Activated B cell treated with CpG ODN at 0.5 μM for 24 hours (primary cell): ENCODE measurements at places on chromosomes 3 and 15. TPM values are rescaled to one million over a fixed set of nuclear protein-coding genes. Genes with fewer than 3 reads are reported as not detected.
A peak's percentile ranks its signal among the peaks of the same experiment; 100 is the strongest.

Gene CTXND1
- not detected in 2 replicates for total RNA-seq

DNA sequence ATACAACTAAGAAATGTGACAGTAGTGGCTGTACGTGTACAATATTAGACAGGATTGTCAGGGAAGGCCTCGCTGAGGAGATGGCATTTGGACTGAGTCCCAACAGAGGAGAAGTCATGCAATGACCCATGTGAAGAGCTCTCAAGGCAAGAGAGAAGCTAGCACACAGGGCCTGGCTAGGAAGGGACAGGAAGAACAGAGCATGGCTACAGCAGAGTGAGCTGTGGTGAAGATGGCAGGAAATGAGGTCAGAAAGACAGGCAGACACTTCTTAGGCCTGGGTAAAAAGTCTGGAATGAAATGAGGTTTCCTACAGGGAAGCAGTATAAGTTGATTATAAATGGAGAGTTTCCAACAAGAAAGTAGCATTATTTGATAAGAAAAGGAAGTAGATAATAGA lies 33.2 kb upstream of the LEKR1 start:
- DNase-seq, result no peak
- no peak overlapping the region for H3K4me3 ChIP-seq
- H3K36me3 ChIP-seq, result peaks cover 5% of the 10 kb centered on the region
- H3K27ac ChIP-seq, result no peak overlapping the region

Gene FOXB1
- total RNA-seq, result not detected in 2 replicates

- peaks cover 5% of the 10 kb centered on the region for H3K27me3 ChIP-seq
- DNase-seq, result no peak
- no peak overlapping the region for H3K27ac ChIP-seq
These were observed 80.7 kb downstream of the FMN1 start for GRCh38 chr15:33113666-33114373.

Gene NEK10
- total RNA-seq, result 0.59 and 0.84 TPM in 2 replicates

Gene HIGD2B
- 0.20 and 0.55 TPM in 2 replicates for total RNA-seq

DNA sequence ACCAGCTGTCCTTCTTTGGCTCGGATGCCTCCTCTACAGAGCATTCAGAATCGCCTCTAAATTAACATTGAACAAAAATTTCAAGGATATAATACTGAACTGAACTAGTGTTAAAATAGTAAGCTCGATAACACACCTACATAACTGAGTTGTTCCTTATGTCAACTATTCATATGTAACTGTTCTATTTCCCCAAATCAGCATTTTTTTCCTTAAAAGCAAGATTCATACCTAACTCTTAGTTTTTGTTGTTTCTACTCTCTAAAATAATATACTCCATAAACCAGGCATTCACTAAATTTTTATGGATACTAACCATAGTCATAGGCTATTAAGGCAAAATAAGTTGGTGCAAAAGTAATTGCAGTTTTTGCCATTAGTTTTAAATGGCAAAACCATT lies 32.7 kb upstream of the OSTN start:
- H3K27me3 ChIP-seq, result no peaks in the 10 kb centered on the region
- H3K27ac ChIP-seq, result no peak overlapping the region
- no peak overlapping the region for H3K4me3 ChIP-seq

Gene HTR3E
- total RNA-seq, result not detected in 2 replicates

GRCh38 chr3:187789872-187790271 lies 44.6 kb upstream of the BCL6 start:
- H3K4me3 ChIP-seq, result no peak overlapping the region
- H3K36me3 ChIP-seq, result no peaks in the 10 kb centered on the region
- no peak for DNase-seq
- H3K4me1 ChIP-seq, result peaks cover 16% of the 10 kb centered on the region
- no peak overlapping the region for H3K27ac ChIP-seq
- H3K27me3 ChIP-seq, result no peaks in the 10 kb centered on the region

Gene TMED3
- total RNA-seq, result 24.7 and 25.0 TPM in 2 replicates

DNA sequence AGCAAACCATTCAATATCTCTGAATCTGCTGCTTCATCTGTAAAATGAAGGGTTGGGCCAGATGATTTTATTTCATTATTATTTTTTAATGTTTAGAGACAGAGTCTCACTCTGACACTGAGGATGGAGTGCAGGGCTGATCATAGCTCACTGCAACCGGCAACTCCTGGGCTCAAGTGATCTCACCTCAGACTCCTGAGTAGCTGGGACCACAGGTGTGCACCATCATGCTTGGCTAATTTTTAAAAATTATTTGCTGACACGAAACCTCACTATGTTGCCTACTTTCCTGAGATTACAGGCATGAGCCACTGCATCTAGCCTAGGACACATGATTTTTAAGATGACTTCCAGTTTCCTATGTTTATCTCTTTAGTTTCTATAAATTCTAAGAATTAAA lies 105.8 kb downstream of the P3H2 start:
- H3K36me3 ChIP-seq, result no peaks in the 10 kb centered on the region
- no peaks in the 10 kb centered on the region for H3K27me3 ChIP-seq
- DNase-seq, result no peak
- H3K4me1 ChIP-seq, result no peaks in the 10 kb centered on the region
- H3K27ac ChIP-seq, result no peak overlapping the region

GRCh38 chr3:142434503-142434902 lies 13.3 kb downstream of the XRN1 start:
- no peak overlapping the region for H3K27ac ChIP-seq
- no peak for DNase-seq
- no peak overlapping the region for H3K4me3 ChIP-seq
- no peaks in the 10 kb centered on the region for H3K27me3 ChIP-seq
- H3K4me1 ChIP-seq, result peaks cover 22% of the 10 kb centered on the region

GRCh38 chr15:26656080-26656479 lies 116.8 kb downstream of the GABRB3 start:
- H3K36me3 ChIP-seq, result no peaks in the 10 kb centered on the region
- H3K27ac ChIP-seq, result no peak overlapping the region
- H3K27me3 ChIP-seq, result no peaks in the 10 kb centered on the region
- DNase-seq, result no peak

DNA sequence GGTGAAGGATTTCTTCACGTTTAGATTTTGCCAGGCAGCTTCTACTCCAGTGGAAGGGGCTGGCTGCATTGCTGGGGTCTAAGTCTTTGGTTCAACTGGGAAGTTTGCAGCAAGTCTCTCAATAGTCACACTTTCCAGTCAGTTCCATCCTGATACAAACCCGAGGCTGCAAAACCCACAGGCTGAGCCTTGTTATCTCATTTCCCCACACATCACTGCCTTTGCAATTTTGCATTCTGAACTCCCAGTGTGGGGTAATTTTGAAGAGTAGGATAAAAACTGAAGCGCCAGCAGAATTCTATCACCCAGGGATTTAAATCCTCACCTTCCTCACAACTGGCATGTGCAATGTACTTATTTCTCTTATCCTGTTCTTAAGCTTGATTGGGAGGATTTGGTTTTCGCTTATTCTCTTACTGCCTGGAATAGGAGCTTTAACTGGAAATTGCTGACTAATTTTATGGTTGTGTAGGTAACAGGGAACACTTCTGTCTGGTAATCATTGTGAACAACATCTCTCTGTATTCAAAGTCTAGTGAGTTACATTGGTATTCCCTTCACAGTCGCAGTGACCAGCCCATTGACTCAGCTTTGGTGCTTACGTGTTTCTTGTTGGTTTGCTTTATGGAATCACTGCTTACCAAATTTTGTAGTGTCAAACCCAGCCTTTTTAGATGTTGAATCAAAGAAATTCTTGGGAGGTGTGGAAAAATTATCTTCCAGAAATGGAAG lies 142.0 kb upstream of the TOPAZ1 start:
- peaks cover 2% of the 10 kb centered on the region for H3K27me3 ChIP-seq
- H3K27ac ChIP-seq, result no peak overlapping the region
- no peaks in the 10 kb centered on the region for H3K36me3 ChIP-seq
- peaks cover under 1% of the 10 kb centered on the region for H3K4me1 ChIP-seq
- DNase-seq, result no peak

- H3K27me3 ChIP-seq, result no peaks in the 10 kb centered on the region
- no peak overlapping the region for H3K27ac ChIP-seq
These were observed 59.5 kb upstream of the TRPC1 start for GRCh38 chr3:142664311-142664710.

Gene NUP210
- 82.5 and 91.9 TPM in 2 replicates for total RNA-seq

Gene ADCY5
- not detected in 2 replicates for total RNA-seq

- no peaks in the 10 kb centered on the region for H3K36me3 ChIP-seq
- no peak overlapping the region for H3K4me3 ChIP-seq
- no peaks in the 10 kb centered on the region for H3K4me1 ChIP-seq
- no peaks in the 10 kb centered on the region for H3K27me3 ChIP-seq
These were observed 308.8 kb downstream of the LRTM1 start for GRCh38 chr3:54619053-54619452.

DNA sequence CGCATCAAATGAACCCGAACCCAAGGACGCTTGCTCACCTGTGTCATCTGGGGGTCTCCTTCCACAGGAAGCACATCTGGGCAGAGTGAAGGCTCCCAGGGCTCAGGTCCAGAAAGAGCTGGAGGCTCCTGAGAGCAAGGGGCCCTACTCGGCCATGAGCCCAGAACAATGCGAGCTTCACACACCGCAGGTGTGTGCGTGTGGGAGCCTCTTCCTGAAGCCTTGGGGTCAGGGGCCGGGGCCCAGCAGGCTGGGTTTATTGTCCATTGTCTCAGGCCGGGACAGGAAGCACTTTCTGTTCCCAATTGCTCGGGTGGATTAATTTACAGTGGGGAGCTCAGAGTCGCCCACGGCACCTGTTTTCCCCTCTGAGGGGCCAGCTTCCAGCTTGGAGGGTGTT lies 74.8 kb downstream of the RPN1 start:
- no peak overlapping the region for H3K4me3 ChIP-seq
- H3K27me3 ChIP-seq, result peaks cover 16% of the 10 kb centered on the region
- no peak overlapping the region for H3K27ac ChIP-seq
- no peaks in the 10 kb centered on the region for H3K4me1 ChIP-seq
- no peak for DNase-seq

DNA sequence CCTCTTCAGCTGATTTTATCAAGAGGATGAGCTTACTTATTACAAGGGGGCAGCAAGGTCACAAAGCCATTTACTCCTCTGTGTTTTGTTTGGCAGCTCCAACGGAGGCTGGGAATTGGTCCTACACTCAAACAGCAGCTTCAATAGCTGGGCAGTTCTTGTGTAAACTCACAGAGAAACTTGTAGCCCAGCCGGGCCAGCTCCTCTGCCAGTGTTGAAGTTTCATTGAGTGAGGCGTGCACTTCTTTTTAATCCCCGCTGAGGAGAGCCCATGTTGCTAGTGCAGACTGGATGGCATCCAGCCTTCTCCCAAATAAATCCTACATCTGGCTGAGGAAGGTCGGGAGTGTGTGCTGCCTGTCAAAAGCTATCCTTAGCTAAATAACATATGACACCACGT lies 59.5 kb downstream of the BFSP2 start:
- peaks cover 9% of the 10 kb centered on the region for H3K27me3 ChIP-seq
- no peak overlapping the region for H3K27ac ChIP-seq
- no peak overlapping the region for H3K4me3 ChIP-seq
- DNase-seq, result no peak

Gene GOLGA8T
- not detected in 2 replicates for total RNA-seq

Gene ADAMTS7
- total RNA-seq, result 12.0 and 14.1 TPM in 2 replicates

- peaks cover 43% of the 10 kb centered on the region for H3K4me1 ChIP-seq
- peak overlapping the region; percentile 89 for H3K27ac ChIP-seq
- peak overlapping the region; percentile 98 for H3K4me3 ChIP-seq
- DNase-seq, result no peak
These were observed 617 bp upstream of the HPS3 start for GRCh38 chr3:149128821-149129220.

Gene RASGRP1
- total RNA-seq, result 37.7 and 39.2 TPM in 2 replicates

Gene SEMA3F
- total RNA-seq, result 0.34 TPM in 1 of 2 replicates, not detected in the other

GRCh38 chr3:127234778-127235177 lies 41.8 kb downstream of the PRR23E start:
- no peak overlapping the region for H3K4me3 ChIP-seq
- no peak overlapping the region for H3K27ac ChIP-seq
- H3K27me3 ChIP-seq, result peaks cover 6% of the 10 kb centered on the region
- no peaks in the 10 kb centered on the region for H3K4me1 ChIP-seq

DNA sequence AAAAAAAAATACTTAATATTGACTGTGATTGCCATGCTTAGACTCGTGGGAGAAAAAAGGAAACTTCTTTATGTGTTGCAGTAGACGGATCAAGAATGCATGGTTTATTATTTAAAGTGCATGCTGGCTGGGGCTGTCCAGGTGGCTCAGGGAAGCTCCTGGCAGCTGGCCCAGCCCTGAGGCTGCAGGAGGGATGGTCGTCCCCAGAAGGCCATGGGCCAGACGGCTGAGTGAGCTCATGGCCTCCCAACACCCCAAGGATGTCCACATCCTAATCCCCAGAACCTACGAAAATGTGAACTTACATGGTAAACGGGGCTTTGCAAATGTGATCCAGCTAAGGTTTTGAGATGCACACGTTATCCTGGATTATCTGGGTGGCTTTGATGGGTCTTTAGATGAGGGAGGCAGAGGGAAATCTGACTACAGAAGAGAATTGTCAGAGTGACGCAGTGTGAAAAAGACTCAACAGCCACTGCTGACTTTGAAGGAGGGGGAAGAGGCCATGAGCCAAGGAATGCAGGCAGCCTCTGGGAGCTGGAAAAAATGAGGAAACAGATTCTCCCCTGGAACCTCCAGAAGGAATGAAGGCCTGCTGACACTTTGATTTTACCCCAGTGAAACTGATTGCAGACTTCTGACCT lies 29.8 kb downstream of the ADAMTS17 start:
- H3K4me3 ChIP-seq, result no peak overlapping the region
- no peak overlapping the region for H3K27ac ChIP-seq
- no peak for DNase-seq
- peaks cover 8% of the 10 kb centered on the region for H3K27me3 ChIP-seq
- no peaks in the 10 kb centered on the region for H3K36me3 ChIP-seq

GRCh38 chr3:27905625-27906024 lies 183.5 kb upstream of the EOMES start:
- no peak overlapping the region for H3K27ac ChIP-seq
- DNase-seq, result no peak
- no peaks in the 10 kb centered on the region for H3K36me3 ChIP-seq
- no peaks in the 10 kb centered on the region for H3K4me1 ChIP-seq
- no peaks in the 10 kb centered on the region for H3K27me3 ChIP-seq

Gene SOX14
- total RNA-seq, result not detected in 2 replicates

GRCh38 chr3:104886220-104886995 lies 480.3 kb upstream of the ALCAM start:
- H3K4me1 ChIP-seq, result peaks cover 27% of the 10 kb centered on the region
- no peaks in the 10 kb centered on the region for H3K36me3 ChIP-seq
- H3K27ac ChIP-seq, result no peak overlapping the region

Gene GATM
- 12.6 and 15.7 TPM in 2 replicates for total RNA-seq

DNA sequence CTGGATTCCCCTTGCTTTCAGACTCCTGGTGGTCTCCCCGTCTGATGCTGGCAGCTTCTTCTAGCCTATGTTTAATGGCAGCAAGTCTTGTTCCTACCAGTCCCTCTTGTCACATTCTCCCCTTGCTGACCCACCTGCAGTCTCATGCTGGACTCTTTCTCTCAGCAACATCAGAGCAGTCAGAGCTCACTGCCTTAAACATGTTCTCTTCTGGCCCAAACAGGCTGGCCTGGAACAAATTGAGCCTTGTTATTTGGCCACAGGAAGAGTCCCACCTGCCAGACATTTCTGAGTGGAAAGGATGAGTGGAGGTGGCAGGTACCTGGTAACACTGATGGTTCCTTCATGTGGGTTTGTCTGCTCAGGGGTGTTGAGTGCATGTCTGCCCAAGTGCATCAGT lies 59.2 kb upstream of the APEH start:
- no peaks in the 10 kb centered on the region for H3K27me3 ChIP-seq
- H3K4me3 ChIP-seq, result no peak overlapping the region
- no peak overlapping the region for H3K27ac ChIP-seq
